ENCODE measurements at places on chromosomes 5 and 9.

GRCh38 chr5:171739271-171739670 is 46.3 kb upstream of the SMIM23 start:
- DNase-seq, result no peak

DNA sequence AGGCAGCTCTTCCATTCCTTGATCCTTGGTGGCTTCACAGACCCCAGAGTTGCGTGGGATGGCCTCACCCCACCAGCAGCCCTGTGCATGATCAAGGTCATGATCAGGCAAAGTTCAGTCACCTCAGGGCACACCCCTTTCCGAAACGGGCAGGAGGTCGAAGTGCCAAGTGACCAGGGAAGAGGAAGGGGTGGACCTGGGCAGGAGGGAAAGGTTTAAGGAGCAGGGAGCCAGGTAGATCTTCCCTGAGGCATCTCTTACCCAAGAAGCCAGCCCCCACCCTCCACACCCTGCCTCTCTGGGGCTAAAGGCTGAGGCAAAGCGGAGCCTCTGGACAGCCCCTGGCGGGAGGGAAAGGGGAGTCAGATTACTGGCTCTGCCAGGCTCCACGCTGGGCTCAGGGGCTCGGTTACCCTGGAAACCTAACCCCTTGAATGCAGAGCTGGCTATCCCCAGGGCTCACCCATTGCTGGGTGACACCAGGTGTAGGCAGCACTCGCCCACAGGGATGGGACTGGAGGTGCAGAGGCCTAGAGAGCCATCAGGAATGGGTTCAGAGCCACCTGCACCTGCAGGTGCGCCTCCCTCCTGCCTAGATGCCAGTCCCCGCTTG is 3.6 kb downstream of the MGAT4B start:
- no peak for DNase-seq

GRCh38 chr9:96854651-96855273 is 448 bp upstream of the ZNF782 start:
- DNase-seq, result no peak

DNA sequence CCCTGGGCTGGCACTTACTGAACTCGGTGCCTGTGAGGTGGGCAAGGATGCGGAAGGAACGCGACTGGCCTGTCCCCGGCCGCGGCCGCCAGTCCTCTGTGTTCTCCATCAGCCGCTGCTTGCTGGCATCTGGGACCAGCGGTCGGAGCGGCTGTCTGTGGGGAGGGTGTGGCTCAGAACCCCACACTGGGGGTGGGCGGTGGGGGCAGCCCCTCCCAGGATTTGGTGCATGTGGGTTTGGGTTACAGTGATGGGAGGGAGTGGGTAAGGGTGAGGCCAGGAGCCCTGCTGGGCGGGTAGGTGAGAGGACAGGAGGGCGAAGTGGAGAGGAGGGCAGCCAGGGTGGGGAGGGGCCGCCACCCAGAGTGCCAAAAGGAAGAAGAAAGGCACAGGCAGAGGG is 6.4 kb downstream of the PDLIM7 start:
- no peak for DNase-seq

- no peak for DNase-seq
Observed at GRCh38 chr9:121924700-121925099, 168.4 kb downstream of the TTLL11 start.

DNA sequence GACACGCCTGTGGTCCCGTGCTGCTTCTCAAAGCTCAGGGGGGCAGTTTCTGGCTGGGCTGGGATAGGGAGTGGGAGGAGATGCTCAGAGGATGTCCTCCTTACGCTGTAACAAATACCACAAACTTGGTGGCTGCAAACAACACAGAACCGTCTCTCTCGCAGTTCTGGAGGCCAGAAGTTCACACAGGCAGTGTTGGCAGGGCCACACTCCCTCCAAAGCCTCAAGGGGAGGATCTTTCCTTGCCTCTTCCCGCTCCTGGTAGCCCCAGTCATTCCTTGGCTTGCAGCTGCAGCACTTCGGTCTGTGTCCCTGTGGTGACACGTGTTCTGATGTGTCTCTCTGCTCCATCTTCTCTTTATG is 10.4 kb upstream of the ORM1 start:
- no peak for DNase-seq

- no peak for DNase-seq
Observed at GRCh38 chr5:158462349-158463114, 603.6 kb upstream of the CLINT1 start.

DNA sequence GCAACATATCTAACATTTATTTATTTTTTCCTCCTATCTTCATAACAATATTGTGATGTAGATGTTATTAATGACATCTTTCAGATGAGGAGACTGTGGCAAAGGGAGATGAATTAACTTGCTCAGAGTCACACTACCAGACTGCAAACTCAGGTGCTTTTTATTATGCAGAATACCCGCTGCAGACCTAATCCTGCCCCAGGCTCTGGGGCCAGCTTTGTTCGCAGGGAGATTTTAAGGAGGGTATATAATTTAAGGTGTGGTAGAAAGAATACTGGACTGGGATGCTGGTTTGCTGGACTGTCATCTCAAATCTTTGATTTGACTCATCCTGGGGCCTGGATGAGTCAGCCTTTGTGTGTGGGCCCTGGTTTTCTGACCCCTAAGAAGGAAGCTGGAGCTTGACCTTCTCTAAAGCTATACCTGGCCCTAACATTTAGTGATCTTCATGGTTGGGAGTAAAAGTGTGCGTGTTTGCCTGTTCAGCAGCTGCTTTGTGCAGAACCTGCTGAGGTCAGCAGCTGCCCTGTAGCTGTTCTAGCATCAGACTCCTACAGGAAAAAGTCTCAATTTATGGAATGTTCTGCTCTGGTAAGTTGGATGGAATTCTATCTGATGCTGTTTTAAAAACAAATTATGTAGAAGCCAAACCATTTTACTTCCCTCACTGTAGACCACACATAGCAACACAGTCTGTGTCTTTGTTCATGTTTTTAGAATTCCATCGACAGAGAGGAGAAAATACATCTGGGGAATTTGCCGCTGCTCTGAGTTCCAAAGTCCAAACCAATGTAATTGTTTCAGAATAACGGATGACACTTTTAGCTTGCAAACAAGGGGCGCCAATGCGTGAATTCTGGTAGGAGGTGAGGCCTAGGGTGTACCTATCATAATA is 4.5 kb downstream of the SLC36A1 start:
- DNase-seq, result no peak

DNA sequence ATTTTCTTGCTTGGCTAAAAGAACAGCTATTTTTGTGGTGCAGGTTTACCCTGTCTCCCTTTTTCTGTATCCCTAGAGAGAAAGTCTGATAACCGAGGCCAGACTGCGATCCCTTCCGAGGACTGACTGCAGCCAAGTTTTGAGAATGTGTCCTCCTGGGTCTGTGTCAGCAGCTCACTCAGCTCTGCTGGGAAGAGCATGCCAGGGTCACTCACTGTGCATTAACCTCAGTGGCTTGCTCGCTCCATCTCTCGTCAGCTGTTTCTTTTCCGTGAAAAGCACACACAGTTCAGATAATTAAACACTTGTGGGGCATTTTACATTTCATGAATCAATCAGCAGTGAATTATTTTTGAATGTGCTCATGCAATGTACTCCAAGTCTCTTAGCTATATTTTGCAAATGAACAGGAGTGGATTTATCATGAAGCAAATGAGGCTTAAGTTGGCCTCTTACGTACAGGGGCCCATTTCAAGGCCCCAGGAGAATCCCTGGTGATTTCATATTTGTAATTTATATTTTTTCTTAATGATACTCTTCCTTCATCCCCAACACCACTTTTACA is 252.1 kb downstream of the SMARCA2 start:
- DNase-seq, result no peak

GRCh38 chr5:111734013-111734412 is 23.0 kb downstream of the NREP start:
- DNase-seq, result no peak

Measured in stimulated activated CD8-positive, alpha-beta memory T cell treated with anti-CD3 and anti-CD28 coated beads, Interleukin-4, amount 100 ng/mL, for 4 hours (primary cell).